ENCODE measurements at places on chromosomes 7 and 10. TPM values are rescaled to one million over a fixed set of nuclear protein-coding genes. Genes with fewer than 3 reads are reported as not detected.

- DNase-seq: no peak
Observed at GRCh38 chr7:78148166-78148894, 349.8 kb downstream of the PHTF2 start.

GRCh38 chr10:29823553-29824080 is 188.8 kb upstream of the SVIL start:
- no peak for DNase-seq

DNA sequence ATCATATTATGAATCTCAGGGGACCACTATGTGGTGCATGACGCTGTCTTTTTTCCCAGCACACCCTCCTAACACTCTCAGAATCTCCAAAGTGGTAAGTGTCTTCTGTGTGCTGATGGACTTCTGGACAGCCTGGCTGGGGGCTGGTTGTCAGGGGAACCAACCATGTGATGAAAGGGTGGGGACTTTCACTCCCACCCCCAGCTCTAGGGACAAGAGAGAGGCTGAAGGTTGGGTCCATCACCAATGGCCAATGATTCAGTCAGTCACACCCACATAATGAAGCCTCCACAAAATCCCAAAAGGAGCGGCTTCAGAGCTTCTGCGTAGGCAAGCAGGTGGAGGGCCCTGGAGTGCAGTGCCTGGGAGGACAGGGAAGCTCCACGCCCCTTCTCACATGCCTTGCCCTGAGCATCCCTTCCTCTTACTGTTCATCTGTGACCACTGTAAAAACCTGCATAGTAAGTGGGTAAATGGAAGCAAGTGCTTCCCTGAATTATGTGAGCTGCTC is 44.6 kb downstream of the RASGEF1A start:
- DNase-seq: no peak

DNA sequence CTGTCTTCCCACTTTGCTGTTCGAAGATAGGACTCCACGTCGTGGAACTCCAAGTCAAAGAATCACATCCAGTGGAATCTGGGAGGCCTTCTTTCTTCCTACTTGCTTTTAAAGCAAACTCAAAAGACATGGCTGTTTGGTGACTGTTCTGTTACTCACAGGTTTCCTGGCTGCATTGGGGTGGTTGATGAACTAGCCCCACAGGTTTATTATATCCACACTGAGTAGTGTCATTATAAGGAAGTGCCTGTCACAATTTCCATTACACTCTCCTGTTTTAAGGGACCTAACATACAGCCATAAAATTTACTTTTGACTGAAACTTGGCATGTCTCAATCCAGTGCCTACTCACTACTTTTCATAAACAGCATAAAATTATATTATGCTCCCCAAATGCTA is 287.3 kb upstream of the SP4 start:
- peak; percentile 38 for DNase-seq

DNA sequence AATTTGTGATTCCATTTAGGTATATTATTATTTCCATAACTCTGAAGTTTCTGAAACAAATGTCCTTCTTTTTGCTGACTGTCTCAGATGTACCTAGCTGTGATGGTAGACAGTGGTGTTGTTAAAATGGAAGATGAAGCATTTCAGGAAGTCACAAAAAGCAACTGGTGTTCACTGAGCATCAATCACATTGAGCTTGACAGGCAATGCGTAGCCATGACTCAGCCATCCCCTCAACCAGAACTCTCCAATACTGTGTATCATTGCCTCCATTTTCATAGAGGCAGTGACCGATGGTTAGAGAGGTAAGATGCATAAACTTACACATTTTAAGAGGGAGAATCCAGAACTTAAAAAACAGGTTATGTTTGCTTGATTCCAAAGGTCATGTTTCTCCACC is 434.0 kb downstream of the INHBA start:
- no peak for DNase-seq

DNA sequence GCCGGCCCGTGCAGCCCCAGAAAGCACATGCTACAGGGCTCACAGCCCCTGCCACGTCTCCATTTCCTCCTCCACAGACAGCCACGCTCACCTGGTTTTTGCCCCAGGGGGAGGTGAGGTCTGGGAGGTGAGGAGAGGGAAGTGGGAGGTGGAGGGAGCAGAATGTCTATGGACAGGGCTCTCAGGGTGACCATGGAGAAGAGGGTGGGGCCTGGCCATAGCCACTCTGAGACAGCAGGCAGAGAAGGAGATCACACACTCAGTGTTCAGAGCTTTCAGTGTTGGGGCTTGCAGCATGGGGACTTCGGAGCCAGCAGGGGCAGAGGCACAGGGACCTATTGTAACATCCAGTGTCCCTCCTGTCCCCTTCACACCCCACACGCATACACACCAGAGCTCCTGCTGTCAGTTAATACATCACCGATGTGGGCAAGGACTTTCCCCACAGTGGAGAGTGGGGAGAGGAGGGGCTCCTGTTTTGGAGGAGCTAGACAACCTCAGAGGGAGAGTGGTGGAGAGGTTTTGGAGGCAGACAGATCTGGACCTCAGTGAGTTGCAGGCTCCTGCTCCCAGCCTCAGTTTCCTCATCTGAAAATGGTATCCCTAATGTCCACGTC is 14.4 kb downstream of the WDFY4 start:
- DNase-seq: no peak

- DNase-seq: no peak
Observed at GRCh38 chr10:127137391-127137790, 59.0 kb downstream of the INSYN2A start.

DNA sequence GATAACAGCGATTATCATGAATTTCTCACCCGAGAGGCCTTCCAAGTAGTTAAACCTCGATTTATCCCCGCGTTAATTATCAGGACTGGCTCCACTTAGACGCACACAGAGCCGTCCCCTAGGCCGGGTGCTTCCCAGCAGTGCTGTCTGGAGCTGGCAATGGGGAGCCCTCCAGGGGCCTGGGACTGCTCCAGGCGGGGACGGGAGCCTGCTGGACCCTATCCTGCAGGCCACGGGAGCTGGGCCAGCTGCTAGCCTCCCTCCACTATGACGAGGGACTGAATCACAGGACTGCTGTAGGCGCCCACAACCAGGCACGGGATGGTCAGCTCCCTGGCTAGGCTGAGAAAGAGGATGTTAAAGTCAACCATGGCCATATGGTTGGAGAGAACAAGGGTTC is 229.1 kb downstream of the ELFN1 start:
- DNase-seq: no peak

DNA sequence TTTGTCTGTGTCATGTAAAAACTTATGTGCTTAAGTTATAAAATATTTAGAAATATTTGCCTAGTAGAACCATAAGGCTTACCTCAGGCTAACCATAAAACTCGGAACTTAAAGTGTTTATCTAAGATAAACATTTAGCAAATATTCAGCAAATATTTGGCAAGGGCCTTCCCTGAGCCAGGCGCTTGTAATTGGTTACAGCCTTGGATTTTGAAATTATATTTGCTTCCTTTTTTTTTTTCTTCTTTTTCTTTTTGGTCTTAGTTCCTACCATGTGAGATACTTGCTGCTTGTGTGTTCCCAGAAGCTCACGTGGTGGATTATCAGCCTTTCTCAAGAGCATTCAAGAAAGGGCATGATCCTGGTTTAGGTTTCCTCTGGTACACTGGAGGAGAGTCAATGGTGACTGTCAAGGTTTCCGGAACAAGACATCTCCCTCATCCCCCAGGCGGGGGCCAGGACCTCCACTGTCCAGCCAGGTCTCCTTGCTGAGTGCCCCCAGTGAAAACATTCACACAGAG is 5.2 kb upstream of the BRI3 start:
- peak; percentile 50 for DNase-seq

- DNase-seq: no peak
Observed at GRCh38 chr10:22900841-22901601, 26.8 kb upstream of the ARMC3 start.

DNA sequence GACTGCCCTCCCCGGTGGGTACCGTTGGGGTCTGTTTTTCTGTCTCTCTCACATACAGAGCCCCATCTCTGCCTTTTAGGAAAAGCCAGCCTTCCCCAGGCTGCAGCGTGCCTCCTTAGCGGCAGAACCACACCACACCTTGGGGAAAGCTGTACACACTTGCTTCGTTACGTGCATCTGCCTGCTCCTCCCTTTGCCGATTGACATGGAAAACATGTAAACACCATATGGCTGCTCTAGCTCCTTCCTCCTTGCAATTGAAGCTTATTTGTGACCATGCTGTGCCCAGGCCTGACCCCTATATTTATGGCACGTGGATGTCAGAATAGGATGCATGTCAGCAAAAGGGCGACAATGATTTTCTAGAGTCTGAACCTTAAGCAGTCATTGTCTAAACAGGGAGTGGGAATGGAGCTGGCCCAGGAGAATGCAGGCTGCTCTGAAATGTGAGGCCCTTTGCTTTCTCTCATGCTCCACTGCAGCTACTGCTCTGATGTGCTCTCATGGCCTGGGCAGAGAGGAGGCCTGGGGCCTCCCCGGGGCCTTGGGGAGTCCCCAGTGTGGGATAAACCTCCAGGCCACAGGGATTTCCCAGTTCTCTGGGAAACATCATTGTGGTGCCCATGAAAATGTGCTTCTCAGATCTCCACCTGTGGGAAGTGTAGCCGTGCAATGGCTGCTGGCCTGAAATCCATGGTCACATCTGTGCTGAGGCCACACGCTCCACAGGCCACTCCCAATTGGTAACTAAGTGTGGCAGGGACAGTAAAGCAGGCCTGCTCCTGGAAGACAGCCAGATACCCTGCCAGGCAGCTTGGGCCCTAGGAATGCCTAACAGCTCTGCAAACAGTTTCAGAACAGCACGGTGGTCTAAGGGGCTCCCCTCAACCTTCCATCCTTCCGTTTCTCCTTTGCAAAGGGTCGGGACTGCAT is 18.6 kb downstream of the PDE6C start:
- DNase-seq: no peak

- DNase-seq: no peak
Observed at GRCh38 chr10:107931808-107932207, 767.3 kb upstream of the SORCS1 start.

- DNase-seq: no peak
Observed at GRCh38 chr7:101112233-101112632, 14.7 kb upstream of the SERPINE1 start.

DNA sequence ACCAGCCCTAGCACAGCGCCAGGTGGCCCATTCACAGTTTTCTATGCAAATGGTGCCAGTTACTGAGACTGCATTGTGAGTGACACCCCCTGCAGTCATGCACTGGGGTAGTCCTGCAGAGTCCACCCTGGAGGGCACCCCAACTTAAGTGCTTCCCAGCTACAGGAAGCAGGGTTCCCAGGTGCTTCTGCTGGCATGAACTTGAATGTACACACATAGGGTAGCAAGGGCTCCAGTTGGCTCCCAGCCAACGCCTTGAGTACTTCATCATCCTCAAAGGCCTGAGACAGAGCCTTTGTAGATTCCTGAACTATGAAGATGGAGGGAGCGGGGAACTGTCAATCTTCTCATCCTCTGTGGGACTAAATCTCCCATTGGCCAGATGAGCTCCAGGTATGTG is 11.5 kb upstream of the NPFFR1 start:
- DNase-seq: no peak

GRCh38 chr10:17255512-17255911 is 27.5 kb downstream of the VIM start:
- no peak for DNase-seq

GRCh38 chr7:47453093-47454061 is 128.5 kb downstream of the TNS3 start:
- no peak for DNase-seq

DNA sequence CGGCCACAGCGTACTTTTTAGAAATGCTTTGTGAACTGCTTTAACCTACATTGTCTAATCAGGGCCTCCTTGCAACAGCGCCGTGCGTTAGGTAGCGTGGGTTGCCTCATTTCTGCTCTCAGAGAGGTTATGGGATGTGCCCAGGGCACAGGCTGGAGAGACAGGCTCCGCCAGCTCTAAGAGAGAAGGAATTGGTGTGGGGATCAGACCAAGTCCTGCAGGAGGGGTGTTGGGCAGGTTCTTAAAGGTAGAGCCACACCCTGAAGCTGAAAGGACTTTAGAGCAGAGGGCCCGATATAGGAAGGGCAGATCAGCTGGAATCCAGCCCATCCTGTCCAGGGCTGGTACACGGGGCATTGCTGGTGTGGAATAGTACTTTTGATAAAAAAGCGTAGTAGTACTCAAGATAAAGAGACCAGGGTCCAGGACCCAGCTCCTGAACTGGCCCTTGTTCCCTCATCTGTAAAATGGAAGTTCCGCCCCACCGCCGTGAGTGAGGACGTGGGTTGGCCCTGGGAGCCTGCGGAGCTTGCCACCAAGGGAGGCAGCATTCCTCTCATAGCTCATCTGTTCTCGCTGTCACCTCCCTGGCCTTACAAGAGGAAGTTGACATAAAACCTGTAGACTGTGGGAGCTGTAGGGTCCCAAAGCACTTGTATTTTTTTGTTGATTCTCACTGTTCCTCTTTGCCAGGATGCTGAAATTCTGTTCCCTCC is 37.2 kb downstream of the TMEM120A start:
- peak; percentile 85 for DNase-seq

DNA sequence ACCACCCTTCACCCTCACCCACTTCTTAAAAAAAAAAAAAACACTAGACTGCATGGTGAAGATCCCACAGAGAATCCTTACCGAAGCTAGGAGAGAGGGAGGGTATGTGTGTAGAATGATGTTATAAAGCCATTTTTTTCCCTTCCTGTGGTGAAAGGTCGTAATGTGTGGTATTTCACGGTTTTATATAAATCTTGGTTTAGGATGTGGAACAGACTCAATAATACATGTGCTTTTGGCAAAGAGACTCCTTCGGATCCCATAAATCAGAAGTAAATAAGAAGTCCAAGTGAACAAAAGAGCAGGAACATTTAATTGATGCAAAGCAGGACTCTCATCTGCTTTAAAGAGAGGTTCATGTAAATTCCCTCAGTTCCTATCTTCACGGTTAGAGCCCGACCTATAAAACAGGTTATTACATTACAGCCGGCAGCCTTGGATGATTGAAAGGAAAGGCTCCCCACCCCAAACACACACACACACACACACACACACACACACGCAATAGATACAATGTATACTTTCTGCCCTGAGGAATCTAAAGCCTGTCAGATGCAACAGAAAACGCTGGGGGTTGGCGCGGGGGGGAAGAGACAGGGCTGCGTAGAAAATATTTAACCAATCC is 8.8 kb downstream of the DLX5 start:
- no peak for DNase-seq

GRCh38 chr7:24825931-24826661 is 68.8 kb upstream of the GSDME start:
- peak; percentile 83 for DNase-seq

DNA sequence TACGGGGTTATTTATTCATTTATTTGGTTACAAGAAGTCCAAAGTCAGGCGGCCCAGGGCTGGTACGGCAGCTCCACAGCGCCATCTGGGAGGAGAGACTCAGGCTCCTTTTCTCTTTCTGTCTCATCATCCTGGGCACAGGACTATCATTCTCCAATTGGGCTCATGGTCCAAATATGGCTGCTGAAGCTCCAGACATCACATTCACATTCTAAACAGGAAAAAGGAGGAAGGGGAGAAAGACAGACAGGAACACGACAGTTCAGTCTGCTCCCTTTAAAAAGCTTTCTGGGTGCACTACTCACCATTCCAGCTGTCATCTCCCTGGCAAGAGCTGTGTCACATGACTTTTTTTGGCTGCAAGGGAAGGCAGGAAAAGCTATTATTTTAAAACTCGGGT is 74.4 kb upstream of the PDZD8 start:
- DNase-seq: no peak

GRCh38 chr7:29196191-29196590 is 1.6 kb downstream of the CHN2 start:
- DNase-seq: no peak

- no peak for DNase-seq
Observed at GRCh38 chr10:72756674-72757385, 64.9 kb downstream of the MCU start.

The MYPN gene
- 0.27 TPM for total RNA-seq

The NME8 gene
- not detected for total RNA-seq

The KMT2E gene
- total RNA-seq: 78.6 TPM

The GPR85 gene
- total RNA-seq: 0.35 TPM

The MCM10 gene
- 21.0 TPM for total RNA-seq

The PRKG1 gene
- total RNA-seq: 16.6 TPM

The COBL gene
- total RNA-seq: 49.2 TPM
